ENCODE measurements at places on chromosomes 12 and 14.
A peak's percentile ranks its signal among the peaks of the same experiment; 100 is the strongest.

- no peak for DNase-seq
Measured at GRCh38 chr12:114272605-114273004, 133.3 kb downstream of the TBX5 start.

DNA sequence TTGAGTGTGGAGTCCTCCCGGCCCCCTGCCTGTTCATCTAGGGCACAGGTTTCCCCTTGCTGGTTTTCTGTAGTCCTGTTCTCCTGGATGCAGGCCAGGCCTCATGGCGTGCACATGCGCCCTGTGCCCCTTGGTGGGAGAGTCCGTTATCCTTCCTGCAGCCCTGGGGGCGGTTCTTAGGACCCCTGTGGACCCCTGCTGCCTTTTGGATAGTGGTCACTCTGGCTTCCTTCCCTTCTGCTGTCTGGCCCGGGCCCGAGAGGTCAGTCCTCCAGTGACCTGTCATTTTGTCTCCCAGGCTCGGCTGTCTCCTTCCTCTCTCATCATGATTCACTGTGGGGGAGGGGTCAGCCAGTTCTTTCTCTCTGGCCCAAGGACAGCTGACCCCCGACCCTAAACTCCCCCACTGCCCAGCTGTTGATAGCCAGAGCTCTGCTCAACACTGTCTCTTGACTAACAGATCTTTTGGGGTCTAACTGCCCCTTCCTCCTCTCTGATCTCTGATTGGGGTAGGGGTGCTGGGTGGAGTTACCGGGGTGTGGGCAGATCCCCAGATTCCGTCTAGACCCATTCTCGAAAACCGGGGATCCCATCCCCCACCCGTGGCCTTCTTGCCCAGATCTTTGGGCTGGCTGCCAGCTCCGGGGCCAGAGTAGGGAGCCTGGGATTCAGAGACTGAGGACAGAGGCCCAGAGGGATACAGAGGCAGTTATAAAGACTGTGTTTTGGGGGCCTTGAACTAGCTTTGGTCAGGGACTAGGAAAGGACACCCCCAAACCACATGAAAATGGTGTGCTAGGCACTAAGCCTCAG is 7.0 kb downstream of the CCND2 start:
- no peak for DNase-seq

GRCh38 chr14:103101963-103102688 is 7.6 kb downstream of the EXOC3L4 start:
- DNase-seq, result no peak

- no peak for DNase-seq
Measured at GRCh38 chr12:7439579-7440505, 4.1 kb downstream of the CD163L1 start.

- DNase-seq, result no peak
Measured at GRCh38 chr12:121181181-121181580, 28.7 kb upstream of the P2RX4 start.

- no peak for DNase-seq
Measured at GRCh38 chr12:26466726-26467125, 271.4 kb downstream of the SSPN start.

- peak; percentile 36 for DNase-seq
Measured at GRCh38 chr12:6953442-6954315, 2.5 kb downstream of the PTPN6 start.

DNA sequence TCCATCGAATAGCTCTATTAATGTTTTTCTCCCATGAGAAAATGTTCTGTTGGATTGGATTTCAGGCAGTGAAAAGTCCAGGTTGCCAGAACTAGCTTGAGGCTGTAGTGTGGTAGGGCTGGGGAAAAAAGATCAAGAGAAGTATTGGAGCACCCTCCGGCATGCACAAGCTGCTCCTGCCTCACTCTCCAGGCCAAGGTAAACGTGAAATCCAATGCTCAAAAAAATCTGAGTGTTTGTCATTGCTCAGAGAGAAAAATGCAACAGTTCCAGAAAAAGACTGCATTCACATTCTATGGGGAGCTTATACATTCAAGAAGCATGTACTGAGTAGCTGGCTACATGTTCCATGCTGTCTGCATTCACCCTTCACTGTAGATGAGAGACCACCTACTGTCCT is 680.9 kb upstream of the TBX3 start:
- no peak for DNase-seq

DNA sequence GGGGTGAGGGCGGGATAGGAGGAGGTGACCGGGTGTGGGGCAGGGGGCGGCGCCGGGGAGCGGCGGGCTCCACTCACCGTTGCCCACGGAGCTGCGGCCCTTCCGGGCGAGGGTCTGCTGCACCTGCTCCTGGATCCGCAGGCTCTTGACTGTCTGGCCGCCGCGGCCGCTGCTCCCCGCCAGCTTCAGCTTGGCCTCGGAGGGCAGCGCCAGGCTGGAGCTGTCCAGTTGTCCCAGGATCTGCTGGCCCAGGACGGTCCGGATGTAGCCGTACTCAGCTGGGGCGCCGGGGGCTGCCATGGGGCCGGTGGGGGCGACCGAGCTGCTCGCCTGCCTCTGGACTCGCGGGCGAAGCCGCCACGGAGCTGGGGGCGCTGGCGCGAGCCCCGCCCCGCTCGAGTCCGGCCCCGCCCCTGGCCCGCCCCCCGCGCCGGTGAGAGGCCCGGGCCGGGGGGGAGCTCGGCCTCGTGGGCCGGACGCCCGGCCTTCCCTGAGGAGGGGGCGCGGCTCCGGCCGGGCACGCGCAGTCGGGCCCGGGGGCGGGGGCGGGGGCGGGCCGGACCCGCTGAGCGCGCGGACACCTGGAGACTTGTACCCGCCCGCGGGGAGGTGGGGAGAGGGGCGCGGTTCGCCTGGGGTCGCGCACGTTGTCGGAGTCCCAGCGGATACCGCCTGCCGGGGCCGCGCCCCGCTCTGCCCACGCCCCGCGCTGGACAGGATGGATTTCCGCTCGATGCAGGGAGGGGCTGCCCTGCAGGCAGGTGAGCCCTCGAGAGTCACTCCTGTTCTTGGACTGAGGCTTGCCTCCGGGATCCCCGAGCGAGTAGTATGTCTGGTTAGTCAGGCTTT is at the start of gene PKP2:
TSS of gene PKP2 (minus strand) at position 346 of the 849 bp plus-strand sequence. CDS start at position 300, 46 bp downstream.
- DNase-seq, result peak; percentile 62

- peak; percentile 74 for DNase-seq
Measured at GRCh38 chr12:56880125-56880992, 53.8 kb downstream of the SDR9C7 start.

DNA sequence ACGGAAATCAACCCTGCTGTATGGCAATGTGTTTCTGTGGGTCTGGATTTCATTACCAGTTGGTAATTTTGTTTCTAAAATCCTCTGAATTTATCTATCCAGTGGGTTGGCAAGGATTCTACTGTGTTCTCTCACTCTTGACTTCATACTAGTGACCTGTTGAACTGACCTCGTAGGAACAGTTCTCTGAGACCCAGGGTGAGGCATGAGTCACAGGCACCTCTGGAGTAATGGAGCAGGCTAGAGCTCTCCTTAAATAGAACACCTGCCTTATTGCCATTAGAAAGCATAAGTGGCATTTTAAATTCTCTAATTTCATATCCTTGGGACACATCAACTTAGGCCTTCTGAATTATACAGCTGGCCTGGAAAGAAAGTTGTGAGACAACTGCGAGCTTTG is 258.3 kb upstream of the NAV3 start:
- peak; percentile 20 for DNase-seq

- peak; percentile 47 for DNase-seq
Measured at GRCh38 chr12:103538397-103538796, 42.6 kb upstream of the C12orf42 start.

DNA sequence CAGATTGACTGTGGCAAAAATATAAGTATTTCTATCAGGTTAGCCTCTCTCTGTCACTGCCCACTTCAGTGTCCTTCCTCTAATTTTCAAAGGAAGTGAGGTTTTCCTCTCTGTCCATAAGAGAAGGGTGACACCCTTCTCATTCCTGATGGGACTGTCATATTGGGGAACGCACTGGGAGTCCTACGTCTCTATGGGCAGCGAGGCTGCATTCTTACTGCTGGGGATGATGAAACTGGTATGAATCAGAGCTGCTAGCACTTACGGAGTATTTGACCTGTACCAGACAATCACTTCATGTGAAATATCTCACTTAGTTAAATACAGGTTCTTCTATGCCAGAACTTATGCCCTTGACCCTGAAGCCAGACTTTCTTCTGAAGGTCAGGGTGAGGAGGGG is 436.3 kb downstream of the DPF3 start:
- peak; percentile 90 for DNase-seq

DNA sequence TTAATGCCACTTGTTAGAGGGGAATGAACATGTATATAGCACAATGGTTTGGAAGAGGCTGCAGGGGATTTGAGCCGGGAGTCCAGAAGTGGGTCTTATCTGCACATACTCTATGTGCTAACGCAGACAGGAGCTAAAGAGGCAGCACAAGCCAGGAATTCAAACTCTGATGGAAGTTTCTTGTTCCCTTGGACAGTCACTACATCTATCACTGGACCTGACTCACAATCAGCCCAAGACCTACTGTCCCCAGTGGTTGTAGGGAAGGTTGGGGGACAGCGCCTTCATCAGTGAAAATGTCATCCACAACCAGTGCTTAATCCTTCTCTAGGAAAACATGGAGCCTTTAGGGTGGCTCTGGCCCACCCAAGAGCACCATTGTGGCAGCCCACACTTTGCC is 107.8 kb downstream of the GCH1 start:
- DNase-seq, result no peak

DNA sequence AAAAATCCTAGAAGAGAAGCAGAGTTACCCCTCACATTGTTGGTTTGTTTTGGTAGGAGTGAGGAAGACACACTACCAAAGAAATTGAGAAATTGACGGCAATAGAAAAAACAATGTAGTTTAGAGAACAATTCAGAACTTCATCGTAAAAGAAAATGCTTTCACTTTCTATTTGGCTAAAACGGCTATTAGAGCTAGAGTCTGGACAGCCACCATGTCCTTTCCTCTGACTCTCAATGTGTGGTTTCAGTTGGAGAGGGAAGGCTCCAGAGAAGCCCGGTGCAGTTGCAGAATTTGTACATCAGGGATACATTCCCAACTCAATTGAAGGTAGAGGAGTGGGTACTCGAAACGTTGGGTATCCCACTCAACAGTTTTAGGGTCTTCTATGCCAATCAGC is 535.3 kb downstream of the GALC start:
- DNase-seq, result no peak

GRCh38 chr12:109927622-109928021 is 27.5 kb downstream of the TCHP start:
- DNase-seq, result peak; percentile 25

GRCh38 chr14:91331721-91332120 is 85.9 kb downstream of the CCDC88C start:
- DNase-seq, result no peak

GRCh38 chr14:104361101-104361591 is 218.4 kb upstream of the C14orf180 start:
- no peak for DNase-seq

- no peak for DNase-seq
Measured at GRCh38 chr12:52146822-52147366, 44.9 kb downstream of the KRT80 start.

DNA sequence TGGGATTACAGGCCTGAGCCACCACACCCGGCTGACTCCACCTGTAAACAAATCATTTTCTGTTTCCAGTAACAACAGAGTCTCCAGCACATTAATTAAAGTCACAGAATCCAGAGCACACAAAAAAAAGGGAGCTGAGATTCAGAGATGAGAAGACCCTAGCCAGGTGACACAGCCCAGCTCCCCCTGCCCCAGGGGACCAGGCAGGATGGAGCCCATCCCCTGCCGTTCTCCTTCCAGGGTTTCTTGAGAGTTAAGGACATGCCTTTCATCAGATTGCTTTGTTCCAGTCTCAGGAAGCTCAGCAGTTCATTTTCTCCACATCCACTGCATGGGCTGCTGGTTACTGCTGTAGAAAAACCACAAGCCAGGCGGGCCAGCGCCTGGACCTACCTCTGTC is 81.2 kb downstream of the RIMBP2 start:
- DNase-seq, result no peak

- DNase-seq, result peak; percentile 43
Measured at GRCh38 chr14:100654814-100655740, 67.9 kb upstream of the BEGAIN start.

DNA sequence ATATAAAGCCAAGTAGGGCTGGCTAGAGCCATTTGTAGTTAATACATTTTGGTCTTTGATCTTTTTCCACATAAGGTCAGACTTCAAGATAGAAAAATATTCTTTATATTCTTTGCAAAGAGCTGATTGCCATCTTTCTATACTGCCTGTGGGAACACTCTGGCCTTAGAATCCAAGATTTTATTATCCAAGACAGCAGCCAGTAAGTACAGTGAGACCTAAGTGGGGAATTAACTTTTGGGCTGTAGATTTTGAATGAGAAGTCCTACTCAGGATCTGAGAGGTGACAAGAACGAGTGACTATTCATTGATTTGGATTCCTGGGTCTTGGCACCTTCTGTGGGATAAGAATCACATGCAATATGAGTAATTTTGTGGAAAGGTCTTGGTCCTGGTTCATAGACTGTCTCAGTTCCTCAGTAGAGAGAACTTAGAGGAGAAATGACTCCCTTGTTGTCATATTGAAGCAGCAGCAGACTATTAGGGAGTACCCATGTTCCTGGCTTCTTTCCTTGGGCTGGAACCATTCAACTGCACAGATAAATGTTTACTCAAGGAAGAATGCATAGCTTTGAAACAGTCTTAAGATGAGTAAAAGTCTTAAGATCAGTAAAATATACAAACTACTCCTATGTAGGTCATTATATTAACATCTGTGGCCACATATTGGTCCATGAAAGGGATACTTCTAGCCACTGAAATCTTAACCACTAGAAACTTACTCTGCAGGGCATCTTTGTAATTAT is 353.8 kb downstream of the RAD51B start:
- DNase-seq, result no peak

DNA sequence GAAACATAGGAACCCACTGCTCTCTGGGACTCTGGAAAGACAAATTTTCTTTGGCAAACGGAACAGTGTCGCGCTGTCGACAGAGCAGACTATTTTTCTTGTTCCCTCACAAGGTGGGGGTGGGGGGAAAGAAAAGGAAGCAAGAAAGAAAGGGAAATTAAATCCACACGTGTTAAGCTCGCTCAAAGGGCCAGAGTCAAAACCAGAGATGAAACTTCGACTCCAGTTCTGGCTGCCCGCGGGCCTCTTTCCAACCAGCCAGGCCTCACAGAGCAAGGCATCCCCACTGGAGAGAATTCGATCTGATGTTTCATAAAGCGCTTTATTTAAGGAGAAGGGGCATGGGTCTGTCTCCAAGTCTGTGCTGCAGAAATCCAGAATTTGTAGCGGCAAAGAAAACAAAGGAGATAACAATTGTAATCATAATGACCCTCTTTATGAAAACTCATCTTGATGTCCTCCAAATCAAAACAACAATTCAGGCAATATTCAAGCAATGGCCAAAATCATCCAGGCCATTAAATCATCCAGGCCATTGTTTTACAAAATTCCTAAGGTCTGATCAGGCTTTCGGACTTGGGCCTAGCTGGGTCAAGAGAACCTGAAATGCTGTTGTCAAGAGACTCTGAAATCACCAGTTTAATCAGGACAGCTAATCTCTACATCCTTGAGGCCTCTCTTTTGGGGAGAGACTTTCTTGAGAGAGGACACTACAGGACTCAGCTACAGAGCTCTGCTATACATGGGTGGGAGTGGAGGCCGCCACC is 5.3 kb upstream of the TBX5 start:
- no peak for DNase-seq

DNA sequence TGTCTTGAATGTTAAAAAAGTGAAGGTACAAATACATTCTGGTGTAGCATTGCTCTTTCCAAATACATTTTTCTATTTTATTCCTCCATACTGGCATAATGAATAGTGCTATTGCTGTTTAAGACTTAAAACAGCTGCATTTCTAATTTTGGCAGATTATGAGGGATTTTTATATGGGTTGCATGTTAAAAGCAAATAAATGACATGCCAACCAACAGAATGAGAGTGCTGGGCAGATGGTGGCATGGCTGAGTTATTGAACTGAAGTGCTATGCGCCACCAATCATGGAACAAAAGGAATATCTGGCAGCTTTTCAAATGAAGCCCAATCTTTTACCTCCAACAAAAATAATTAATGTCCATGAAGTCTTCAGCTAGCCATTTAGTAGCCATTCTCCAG is 215.0 kb downstream of the PRKD1 start:
- DNase-seq, result no peak

Data from M059J (cell line).